Activated B cell treated with CpG ODN at 0.5 μM for 24 hours (primary cell): ENCODE measurements at places on chromosomes 3 and 15. TPM values are rescaled to one million over a fixed set of nuclear protein-coding genes. Genes with fewer than 3 reads are reported as not detected.
A peak's percentile ranks its signal among the peaks of the same experiment; 100 is the strongest.

- no peaks in the 10 kb centered on the region for H3K4me1 ChIP-seq
- no peaks in the 10 kb centered on the region for H3K36me3 ChIP-seq
- H3K4me3 ChIP-seq, result no peak overlapping the region
- H3K27ac ChIP-seq, result no peak overlapping the region
- DNase-seq, result no peak
Measured at GRCh38 chr15:100783291-100783690, 96.3 kb upstream of the ALDH1A3 start.

- DNase-seq, result no peak
- H3K27me3 ChIP-seq, result no peaks in the 10 kb centered on the region
- H3K4me3 ChIP-seq, result no peak overlapping the region
- peaks cover 9% of the 10 kb centered on the region for H3K4me1 ChIP-seq
- H3K36me3 ChIP-seq, result no peaks in the 10 kb centered on the region
Measured at GRCh38 chr3:5250467-5251195, 63.1 kb downstream of the EDEM1 start.

DNA sequence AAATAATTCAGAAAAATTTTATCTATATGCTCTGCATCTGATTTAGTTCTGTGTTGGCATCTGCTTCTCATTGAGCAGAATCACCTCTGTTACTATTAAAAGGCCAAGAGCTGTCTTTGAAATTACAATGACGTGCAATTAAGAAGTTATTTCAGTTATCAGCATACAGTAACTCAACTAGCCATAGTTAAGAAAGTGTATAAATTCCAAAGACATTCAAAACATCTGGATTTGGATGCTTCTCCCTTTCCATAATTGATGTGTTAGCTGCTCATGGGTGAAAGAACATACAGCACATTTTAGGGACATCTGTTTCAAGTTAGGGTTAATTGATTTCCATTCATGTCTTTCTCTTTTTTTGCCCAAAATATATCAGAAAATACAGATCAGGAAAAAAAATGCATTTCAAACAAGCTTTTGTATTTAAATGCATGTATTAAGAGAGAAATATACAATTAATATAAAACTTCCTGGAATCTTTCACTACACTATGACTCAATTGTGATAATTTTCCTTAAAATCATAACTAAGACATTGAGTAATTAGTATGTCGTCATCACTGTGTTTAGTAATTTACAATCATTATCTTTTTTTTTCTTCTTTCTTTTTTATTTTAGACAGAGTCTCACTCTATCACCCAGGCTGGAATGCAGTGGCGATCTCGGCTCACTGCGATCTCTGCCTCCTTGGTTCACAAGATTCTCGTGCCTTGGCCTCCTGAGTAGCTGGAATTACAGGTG lies 82.7 kb upstream of the MBNL1 start:
- no peak overlapping the region for H3K27ac ChIP-seq
- no peak for DNase-seq
- H3K4me1 ChIP-seq, result peaks cover 44% of the 10 kb centered on the region
- H3K27me3 ChIP-seq, result no peaks in the 10 kb centered on the region
- H3K36me3 ChIP-seq, result no peaks in the 10 kb centered on the region

- H3K4me3 ChIP-seq, result no peak overlapping the region
- peaks cover 6% of the 10 kb centered on the region for H3K27me3 ChIP-seq
- H3K27ac ChIP-seq, result no peak overlapping the region
- H3K36me3 ChIP-seq, result no peaks in the 10 kb centered on the region
- H3K4me1 ChIP-seq, result no peaks in the 10 kb centered on the region
Measured at GRCh38 chr3:184441202-184441900, 61.5 kb downstream of the CHRD start.

DNA sequence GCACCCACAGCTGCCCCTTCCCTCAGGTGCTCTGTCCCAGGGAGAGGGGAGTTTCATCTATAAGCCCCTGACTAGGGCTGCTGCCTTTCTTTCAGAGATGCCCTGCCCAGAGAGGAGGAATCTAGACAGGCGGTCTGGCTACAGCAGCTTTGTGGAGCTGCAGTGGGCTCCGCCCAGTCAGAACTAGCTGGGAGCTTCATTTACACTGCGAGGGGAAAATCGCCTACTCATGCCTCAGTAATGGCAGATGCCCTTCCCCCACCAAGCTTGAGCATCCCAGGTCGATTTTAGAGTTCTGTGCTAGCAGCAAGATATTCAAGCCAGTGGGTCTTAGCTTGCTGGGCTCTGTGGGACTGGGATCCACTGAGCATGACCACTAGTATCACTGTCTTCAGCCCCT lies 181.2 kb upstream of the RARB start:
- H3K27me3 ChIP-seq, result no peaks in the 10 kb centered on the region
- no peak for DNase-seq
- H3K4me1 ChIP-seq, result no peaks in the 10 kb centered on the region
- no peak overlapping the region for H3K27ac ChIP-seq

DNA sequence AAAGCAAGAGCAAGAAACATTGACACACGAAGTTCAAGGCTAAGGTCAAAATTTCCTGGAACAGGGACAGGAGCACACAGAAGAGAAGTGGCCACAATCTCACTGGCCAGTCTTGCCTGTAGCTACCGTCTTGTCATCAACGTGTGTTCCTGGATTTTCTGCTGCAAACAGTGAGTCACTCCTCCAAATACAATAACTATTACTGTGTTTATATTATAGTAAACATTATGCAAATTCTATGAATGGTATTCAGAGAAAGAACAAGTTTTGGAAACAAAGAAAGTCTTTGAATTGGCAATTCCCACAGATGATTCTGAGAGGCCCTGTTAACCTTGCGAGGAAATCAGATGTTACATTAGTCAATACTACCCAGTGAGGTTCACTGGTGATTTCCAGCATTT lies 220.5 kb downstream of the FAM43A start:
- H3K27ac ChIP-seq, result no peak overlapping the region
- H3K4me1 ChIP-seq, result peaks cover 25% of the 10 kb centered on the region
- no peaks in the 10 kb centered on the region for H3K27me3 ChIP-seq
- no peak overlapping the region for H3K4me3 ChIP-seq

DNA sequence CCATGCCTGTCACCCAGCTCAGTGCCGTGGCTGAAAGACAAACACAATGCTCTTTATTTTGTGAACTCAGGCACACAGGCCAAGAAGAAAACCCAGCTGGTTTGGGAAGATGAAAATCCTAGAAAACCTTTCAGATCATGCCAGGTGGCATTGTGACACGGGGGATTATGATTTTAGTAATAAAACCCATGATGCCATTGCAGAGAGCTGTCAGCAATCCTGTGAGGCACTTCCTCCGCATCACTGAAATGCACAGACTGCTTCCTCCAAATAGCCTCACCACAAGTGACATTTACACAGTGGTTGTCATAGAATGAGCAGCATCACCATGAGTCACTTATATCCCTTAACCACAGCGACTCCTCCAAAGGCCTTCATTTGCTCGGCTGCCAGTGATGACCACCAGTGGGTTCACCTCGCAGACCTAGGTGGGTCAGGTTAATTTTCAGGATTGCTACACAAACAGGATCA lies 22.7 kb downstream of the ABHD6 start:
- H3K27ac ChIP-seq, result no peak overlapping the region
- H3K36me3 ChIP-seq, result peaks cover 62% of the 10 kb centered on the region
- no peak overlapping the region for H3K4me3 ChIP-seq
- peaks cover 4% of the 10 kb centered on the region for H3K4me1 ChIP-seq
- no peak for DNase-seq

GRCh38 chr15:85781099-85781498 lies 13.6 kb downstream of the KLHL25 start:
- H3K36me3 ChIP-seq, result no peaks in the 10 kb centered on the region
- no peak overlapping the region for H3K27ac ChIP-seq
- H3K4me3 ChIP-seq, result no peak overlapping the region
- H3K4me1 ChIP-seq, result peaks cover 10% of the 10 kb centered on the region
- H3K27me3 ChIP-seq, result no peaks in the 10 kb centered on the region
- DNase-seq, result no peak

DNA sequence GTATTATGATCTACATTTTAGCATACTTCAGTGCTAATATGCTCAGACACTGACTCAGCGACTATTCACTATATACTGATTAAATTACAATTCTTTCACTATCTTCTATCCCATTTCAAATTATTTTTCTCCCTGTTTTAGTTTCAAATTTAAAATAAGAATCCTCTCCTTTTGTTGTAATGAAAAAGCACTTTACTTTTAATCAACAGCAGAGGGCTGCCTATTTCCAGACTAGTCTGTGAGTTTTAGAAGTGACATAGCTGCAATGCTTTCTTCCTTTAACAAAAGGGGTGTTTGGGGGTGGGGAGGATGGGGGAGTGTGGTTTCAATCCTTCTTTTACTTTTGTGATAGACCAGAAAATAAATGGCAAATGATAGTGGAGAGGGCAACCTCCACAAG lies 2.4 kb downstream of the NEDD4 start:
- no peak overlapping the region for H3K4me3 ChIP-seq
- H3K27ac ChIP-seq, result no peak overlapping the region
- no peak for DNase-seq
- H3K27me3 ChIP-seq, result peaks cover 7% of the 10 kb centered on the region
- peaks cover 10% of the 10 kb centered on the region for H3K4me1 ChIP-seq

ITGA11 gene
- total RNA-seq, result not detected in 2 replicates

- no peaks in the 10 kb centered on the region for H3K4me1 ChIP-seq
- no peak overlapping the region for H3K27ac ChIP-seq
- H3K4me3 ChIP-seq, result no peak overlapping the region
Measured at GRCh38 chr3:95717048-95717447, 1097.3 kb upstream of the EPHA6 start.

- DNase-seq, result no peak
- H3K36me3 ChIP-seq, result no peaks in the 10 kb centered on the region
- H3K27ac ChIP-seq, result no peak overlapping the region
Measured at GRCh38 chr15:78616506-78616905, 4.3 kb downstream of the CHRNA3 start.

GRCh38 chr3:177426878-177427495 lies 229.7 kb upstream of the TBL1XR1 start:
- peak overlapping the region; percentile 76 for H3K27ac ChIP-seq
- peak overlapping the region; percentile 8 for H3K4me3 ChIP-seq
- no peak for DNase-seq
- no peaks in the 10 kb centered on the region for H3K36me3 ChIP-seq
- H3K4me1 ChIP-seq, result peaks cover 16% of the 10 kb centered on the region
